Activated CD4-positive, alpha-beta memory T cell treated with anti-CD3 and anti-CD28 coated beads, Interleukin-2, amount 10 ng/mL, durations not matched to agents 7 days and 5 days (primary cell): ENCODE measurements at places on chromosomes 2 and 18. TPM values are rescaled to one million over a fixed set of nuclear protein-coding genes. Genes with fewer than 3 reads are reported as not detected.

- H3K27me3 ChIP-seq, result no peaks in the 10 kb centered on the region
- H3K4me1 ChIP-seq, result peaks cover 24% of the 10 kb centered on the region
- no peak overlapping the region for H3K4me3 ChIP-seq
- H3K27ac ChIP-seq, result peak overlapping the region; percentile 48
Measured at GRCh38 chr2:205024822-205025518, 479.7 kb downstream of the PARD3B start.

DNA sequence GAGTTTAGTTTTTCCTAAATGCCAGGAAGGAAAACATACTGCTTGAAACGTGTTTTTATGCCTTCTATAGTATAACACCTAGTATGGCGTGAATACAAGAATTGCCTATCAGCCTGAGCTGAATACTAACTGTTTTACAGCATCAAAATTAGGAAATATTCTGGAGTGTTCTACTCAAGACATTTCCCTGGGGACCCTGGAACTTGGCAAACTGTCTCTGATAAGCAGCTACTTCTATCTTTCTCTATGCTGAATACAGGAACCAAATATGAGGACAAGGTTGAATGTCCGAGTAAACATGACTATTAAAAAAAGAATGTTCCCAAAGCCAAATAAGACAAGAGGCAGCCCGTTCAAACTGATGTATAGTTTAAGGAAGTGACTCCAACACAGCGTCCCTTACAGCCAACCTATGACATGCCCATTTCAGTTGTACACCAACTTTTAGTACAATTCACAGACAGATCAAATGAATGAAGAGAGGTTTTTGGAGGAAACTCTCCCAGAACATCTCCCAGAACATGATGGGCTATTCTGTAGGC, 951.3 kb upstream of the ACVR2A start:
- H3K4me1 ChIP-seq, result no peaks in the 10 kb centered on the region
- H3K4me3 ChIP-seq, result no peak overlapping the region
- no peak overlapping the region for H3K27ac ChIP-seq
- no peaks in the 10 kb centered on the region for H3K27me3 ChIP-seq

DNA sequence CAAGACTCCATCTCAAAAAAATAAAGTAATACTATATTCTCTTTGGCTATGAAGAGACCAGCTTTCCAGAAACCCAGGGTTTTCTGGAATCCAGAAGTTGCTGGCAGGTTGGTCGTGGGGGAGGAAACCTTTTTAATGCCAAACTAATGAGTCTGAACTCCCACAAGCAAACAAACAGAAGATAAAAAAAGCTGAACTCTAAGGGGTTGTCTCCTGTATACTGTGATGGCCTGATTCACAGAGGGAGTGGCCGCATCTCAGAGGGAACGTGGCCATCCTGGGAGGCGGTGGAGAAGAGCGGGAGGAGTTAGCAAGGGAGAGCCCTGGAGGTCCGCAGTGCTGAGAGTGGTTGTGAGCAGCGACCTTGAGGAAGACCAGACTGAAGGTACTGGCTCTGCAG, 36.1 kb downstream of the LIMS1 start:
- no peak for DNase-seq
- H3K36me3 ChIP-seq, result no peaks in the 10 kb centered on the region
- no peak overlapping the region for H3K4me3 ChIP-seq
- no peaks in the 10 kb centered on the region for H3K27me3 ChIP-seq
- no peak overlapping the region for H3K27ac ChIP-seq
- peaks cover 13% of the 10 kb centered on the region for H3K4me1 ChIP-seq

DNA sequence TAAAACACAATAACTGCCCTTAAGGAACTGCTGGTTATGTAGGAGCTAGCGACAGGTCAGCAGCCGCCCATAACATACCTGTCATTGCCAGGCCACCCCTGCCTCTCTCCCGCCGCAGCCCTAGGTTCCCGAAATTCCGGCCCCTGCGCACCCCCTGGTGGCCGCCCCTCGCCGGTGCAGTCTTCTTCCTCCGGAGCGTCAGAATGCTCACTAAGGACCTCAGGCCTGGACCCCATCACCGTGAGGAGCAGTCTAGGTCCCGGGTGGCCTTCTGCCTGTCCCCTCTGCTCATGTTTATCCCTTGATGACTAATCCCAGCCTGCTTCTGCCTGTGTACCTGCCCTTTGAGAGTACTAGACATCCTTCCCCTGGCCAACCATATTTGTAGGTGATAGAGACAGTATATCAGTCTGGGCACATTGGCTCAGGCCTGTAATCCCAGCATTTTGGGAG, 115.7 kb upstream of the SLC1A4 start:
- H3K27me3 ChIP-seq, result peaks cover 13% of the 10 kb centered on the region
- H3K4me1 ChIP-seq, result peaks cover 7% of the 10 kb centered on the region
- H3K36me3 ChIP-seq, result no peaks in the 10 kb centered on the region
- peak; percentile 80 for DNase-seq
- no peak overlapping the region for H3K4me3 ChIP-seq

DNA sequence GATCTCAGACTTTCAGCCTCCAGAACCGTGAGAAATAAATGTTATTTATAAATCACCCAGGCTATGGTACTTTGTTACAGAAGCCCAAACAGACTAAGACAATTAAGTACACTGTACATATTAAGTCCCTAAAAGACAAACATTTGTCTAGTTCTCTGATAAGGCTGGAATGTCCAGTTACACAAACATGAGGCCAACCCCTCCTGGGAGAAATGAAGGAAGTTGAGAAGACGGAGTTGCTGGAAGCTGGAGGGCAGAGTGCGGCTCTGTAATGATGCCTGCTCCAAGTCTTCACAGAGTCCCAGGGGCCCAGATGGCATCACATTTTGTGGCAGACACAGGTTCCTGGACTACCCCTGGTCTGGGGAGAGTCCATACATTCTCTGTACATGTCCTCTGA, 79.2 kb upstream of the ST8SIA3 start:
- no peak for DNase-seq
- H3K4me3 ChIP-seq, result no peak overlapping the region
- no peaks in the 10 kb centered on the region for H3K27me3 ChIP-seq
- no peaks in the 10 kb centered on the region for H3K36me3 ChIP-seq
- H3K4me1 ChIP-seq, result no peaks in the 10 kb centered on the region

- no peak for DNase-seq
- peaks cover 4% of the 10 kb centered on the region for H3K4me1 ChIP-seq
- no peaks in the 10 kb centered on the region for H3K27me3 ChIP-seq
- no peak overlapping the region for H3K27ac ChIP-seq
- peaks cover 66% of the 10 kb centered on the region for H3K36me3 ChIP-seq
Measured at GRCh38 chr2:178542569-178542968, 62.3 kb downstream of the PLEKHA3 start.

DNA sequence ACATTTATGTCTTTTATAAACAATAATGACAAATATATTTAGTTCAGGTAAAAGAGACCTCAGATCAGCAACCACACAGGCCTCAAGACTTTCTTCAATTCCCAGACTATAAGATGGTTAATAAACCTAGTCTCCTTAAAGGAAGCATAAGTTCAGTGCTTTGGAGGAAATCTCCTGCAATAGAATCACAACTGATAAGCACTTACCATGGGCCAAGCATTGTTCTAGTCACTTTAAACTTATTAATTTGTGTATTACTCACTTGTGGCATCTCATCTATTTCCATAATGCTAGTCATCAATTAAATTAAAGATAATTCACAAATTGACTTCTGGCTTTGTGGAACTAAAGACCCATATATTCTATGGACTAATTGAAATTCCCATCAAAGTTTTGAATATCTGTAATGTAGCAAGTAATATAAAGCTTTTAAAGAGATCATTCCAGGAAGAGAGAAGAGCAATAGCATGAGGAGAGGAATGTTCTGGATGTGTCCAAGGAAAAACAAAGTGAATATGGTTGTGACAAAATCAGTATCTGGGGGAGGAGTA, 42.2 kb downstream of the COL3A1 start:
- H3K4me1 ChIP-seq, result no peaks in the 10 kb centered on the region
- no peak for DNase-seq
- H3K27ac ChIP-seq, result no peak overlapping the region
- H3K4me3 ChIP-seq, result no peak overlapping the region
- H3K27me3 ChIP-seq, result no peaks in the 10 kb centered on the region
- no peaks in the 10 kb centered on the region for H3K36me3 ChIP-seq

- H3K36me3 ChIP-seq, result no peaks in the 10 kb centered on the region
- no peak overlapping the region for H3K4me3 ChIP-seq
- H3K27ac ChIP-seq, result no peak overlapping the region
- no peak for DNase-seq
Measured at GRCh38 chr2:159157361-159158209, 128.9 kb downstream of the WDSUB1 start.

- DNase-seq, result no peak
- no peaks in the 10 kb centered on the region for H3K36me3 ChIP-seq
- H3K4me1 ChIP-seq, result no peaks in the 10 kb centered on the region
- H3K27me3 ChIP-seq, result peaks cover 8% of the 10 kb centered on the region
- H3K4me3 ChIP-seq, result no peak overlapping the region
- H3K27ac ChIP-seq, result no peak overlapping the region
Measured at GRCh38 chr2:109375656-109376055, 238.1 kb downstream of the SEPTIN10 start.

- no peak overlapping the region for H3K4me3 ChIP-seq
- DNase-seq, result no peak
- H3K27me3 ChIP-seq, result no peaks in the 10 kb centered on the region
- H3K27ac ChIP-seq, result no peak overlapping the region
- peaks cover 6% of the 10 kb centered on the region for H3K36me3 ChIP-seq
Measured at GRCh38 chr2:196274387-196274809, 103.0 kb upstream of the STK17B start.

DNA sequence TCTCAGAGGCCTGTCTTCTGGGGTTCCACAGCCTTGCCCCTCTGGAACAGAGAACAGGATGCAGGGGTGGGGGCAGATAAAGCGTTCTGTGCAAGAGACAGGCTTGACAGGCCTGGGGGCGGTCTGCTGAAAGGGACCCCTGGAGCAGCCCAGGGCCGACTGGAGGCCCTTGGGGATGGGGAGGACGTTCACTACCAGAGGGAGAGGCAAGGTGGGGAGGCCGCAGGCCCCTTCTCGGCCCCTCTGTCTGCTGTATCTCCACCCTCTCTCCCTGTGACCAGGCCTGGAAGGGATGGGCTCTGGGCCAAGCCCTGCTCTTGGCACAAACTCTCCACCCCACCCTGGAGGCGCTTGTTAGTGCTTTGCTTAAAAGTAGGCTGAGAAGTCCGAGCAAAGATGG, 27.3 kb upstream of the INHBB start:
- no peaks in the 10 kb centered on the region for H3K36me3 ChIP-seq
- no peak for DNase-seq
- no peak overlapping the region for H3K27ac ChIP-seq
- H3K4me1 ChIP-seq, result peaks cover 23% of the 10 kb centered on the region

DNA sequence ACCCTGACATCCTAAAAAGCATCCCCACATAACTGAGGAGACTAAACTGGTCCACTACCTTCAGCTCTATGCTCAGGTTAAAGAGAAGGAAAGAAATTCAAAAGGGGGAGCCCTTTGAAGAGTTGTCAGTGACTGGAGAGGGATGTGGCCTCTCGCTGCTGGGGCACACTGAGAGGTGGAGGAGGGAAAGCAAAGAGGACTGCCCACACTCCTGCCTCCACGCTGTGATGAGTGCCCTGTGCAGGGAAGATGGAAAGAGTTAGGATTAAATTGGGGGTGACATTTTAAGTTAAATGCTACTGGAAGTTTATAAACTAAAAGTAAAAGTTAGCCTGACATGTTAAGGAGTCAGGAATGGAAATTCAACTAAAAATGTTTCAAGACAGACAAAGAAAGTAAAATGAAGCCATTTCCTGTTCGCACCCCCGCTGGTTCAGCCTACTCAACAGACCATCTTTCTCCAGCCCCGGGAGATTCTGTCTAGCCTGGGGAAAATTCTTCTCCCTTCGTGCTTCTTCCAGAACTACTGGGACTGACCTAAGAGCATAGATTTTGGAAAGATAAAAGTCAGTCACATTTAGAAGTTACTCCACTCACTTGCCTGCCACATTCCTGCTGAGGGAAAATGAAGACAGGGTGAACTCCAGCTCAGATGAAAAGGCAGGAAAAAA, 17.8 kb upstream of the INO80C start:
- H3K36me3 ChIP-seq, result no peaks in the 10 kb centered on the region
- no peaks in the 10 kb centered on the region for H3K4me1 ChIP-seq
- no peaks in the 10 kb centered on the region for H3K27me3 ChIP-seq
- H3K4me3 ChIP-seq, result no peak overlapping the region
- no peak overlapping the region for H3K27ac ChIP-seq

DNA sequence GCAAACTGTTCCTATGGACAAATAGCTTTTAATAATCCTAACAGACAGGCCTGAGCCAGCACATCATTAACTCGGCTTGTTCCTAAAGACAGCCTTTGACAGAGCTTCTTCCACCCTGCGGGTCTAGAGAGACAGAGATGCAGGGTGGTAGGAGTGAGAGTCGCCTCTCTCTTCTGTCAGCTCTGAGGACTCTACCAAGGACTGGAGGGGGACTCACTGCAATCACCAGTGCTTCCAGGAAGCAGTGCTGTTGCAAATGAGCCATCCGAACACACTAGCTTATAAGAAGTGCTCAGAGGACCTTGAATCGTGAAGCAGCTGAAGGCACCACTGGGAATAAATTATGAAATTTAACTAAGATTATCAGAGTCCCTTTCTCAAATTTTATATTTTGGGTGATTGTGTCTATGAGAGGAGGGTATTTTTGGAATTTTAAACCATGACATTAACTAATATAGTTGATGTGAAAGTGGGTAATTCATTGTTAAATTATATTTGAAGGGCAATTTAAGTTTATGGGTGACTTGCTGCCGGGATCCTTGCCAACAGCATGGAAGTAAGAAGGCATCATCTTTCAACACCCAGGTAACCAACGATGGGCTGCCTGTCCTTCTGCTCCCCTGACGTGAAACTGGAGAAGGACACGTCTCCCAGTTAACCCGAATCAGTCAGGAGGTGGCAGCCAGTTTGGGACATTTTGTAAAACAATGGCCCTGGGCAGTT, 43.6 kb upstream of the PXDN start:
- H3K27me3 ChIP-seq, result peaks cover 2% of the 10 kb centered on the region
- H3K4me1 ChIP-seq, result no peaks in the 10 kb centered on the region
- no peak for DNase-seq
- no peak overlapping the region for H3K27ac ChIP-seq
- H3K4me3 ChIP-seq, result no peak overlapping the region
- H3K36me3 ChIP-seq, result no peaks in the 10 kb centered on the region

GRCh38 chr2:230865766-230866755, 1.3 kb downstream of the ITM2C start:
- no peak overlapping the region for H3K27ac ChIP-seq
- H3K4me3 ChIP-seq, result peak overlapping the region; percentile 80
- H3K36me3 ChIP-seq, result no peaks in the 10 kb centered on the region
- peaks cover 48% of the 10 kb centered on the region for H3K27me3 ChIP-seq
- peaks cover 37% of the 10 kb centered on the region for H3K4me1 ChIP-seq

DNA sequence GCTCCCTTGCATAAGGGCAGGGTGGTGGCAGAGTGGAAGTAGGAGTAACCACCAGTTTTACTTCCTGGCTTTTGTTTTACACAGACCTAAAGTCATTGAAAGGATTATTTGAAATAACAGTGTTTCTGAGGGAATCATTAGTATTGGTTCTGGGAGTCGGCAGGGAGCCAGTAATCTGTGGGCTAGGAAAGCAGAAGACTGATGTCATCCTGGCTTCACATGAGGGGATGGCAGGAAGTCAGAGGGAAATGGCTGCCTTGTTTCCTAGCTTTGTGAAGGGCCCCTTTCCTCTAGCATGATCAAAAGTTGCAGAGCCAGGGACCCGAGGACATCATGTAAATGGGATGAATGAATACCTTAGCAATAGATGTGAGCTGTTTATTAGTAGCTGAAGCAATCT, 792.6 kb downstream of the CPS1 start:
- no peak overlapping the region for H3K27ac ChIP-seq
- no peak for DNase-seq
- H3K36me3 ChIP-seq, result no peaks in the 10 kb centered on the region
- no peaks in the 10 kb centered on the region for H3K4me1 ChIP-seq
- no peaks in the 10 kb centered on the region for H3K27me3 ChIP-seq
- no peak overlapping the region for H3K4me3 ChIP-seq

ABCG8 gene
- total RNA-seq, result not detected

MGAT4A gene
- total RNA-seq, result 69.8 TPM

QPCT gene
- not detected for total RNA-seq

GDF7 gene
- not detected for total RNA-seq
